T-helper 17 cell (primary cell): ENCODE measurements at places on chromosomes 1 and 21. TPM values are rescaled to one million over a fixed set of nuclear protein-coding genes. Genes with fewer than 3 reads are reported as not detected.

DNA sequence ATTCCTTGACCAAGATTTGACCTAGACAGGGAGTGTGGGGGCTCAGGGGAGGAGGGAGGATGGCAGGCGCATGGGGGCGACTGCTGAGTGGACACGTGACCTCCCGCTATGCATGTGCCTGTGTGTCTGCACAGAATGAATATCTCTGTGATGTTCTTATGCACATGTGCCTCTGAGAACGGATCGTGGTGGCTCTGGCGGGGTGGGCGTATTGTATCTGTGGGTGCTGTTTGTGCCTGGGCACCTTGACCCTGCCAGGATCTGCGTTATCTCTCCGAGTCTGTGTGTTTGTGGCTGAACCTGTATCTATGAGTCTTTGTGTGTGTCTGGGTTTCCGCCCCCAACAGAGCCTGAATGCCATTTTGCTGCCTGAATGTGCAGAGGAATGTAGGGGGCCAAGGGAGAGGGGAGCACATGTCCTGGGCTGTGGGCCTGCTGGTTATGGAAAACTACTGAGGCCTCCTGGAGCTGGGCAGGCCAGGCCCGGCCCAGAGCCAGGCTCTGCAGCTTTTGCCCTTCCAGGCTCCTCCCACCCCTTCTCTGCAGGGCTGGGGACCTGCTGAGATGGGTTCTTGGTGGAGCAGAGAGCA lies 102.5 kb downstream of the EBNA1BP2 start:
- no peak overlapping the region for H3K4me3 ChIP-seq
- no peak for DNase-seq
- no peaks in the 10 kb centered on the region for H3K36me3 ChIP-seq
- peaks cover 20% of the 10 kb centered on the region for H3K4me1 ChIP-seq
- H3K27ac ChIP-seq = no peak overlapping the region
- no peaks in the 10 kb centered on the region for H3K27me3 ChIP-seq

DNA sequence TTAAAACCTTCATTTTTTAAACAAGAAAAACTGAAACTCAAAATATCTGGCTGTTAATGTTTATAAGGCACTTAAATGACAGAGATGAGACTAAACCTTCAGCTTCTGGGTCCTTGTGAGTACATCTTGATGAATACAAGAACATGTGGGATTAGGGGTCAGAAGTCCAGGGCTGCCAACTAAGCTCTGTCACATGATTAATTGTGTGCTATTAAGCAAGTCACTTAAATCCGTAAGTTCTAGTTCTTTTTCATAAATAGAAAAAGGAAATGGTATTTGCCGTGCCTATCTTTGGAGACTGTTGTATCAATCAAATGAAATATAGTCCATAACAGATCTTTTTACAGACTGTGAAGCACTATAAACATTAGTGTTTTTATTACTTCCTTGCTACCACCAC lies 43.2 kb upstream of the KCTD3 start:
- peaks cover 16% of the 10 kb centered on the region for H3K27me3 ChIP-seq
- H3K27ac ChIP-seq = no peak overlapping the region
- no peaks in the 10 kb centered on the region for H3K36me3 ChIP-seq
- DNase-seq = no peak
- H3K4me1 ChIP-seq = no peaks in the 10 kb centered on the region

DNA sequence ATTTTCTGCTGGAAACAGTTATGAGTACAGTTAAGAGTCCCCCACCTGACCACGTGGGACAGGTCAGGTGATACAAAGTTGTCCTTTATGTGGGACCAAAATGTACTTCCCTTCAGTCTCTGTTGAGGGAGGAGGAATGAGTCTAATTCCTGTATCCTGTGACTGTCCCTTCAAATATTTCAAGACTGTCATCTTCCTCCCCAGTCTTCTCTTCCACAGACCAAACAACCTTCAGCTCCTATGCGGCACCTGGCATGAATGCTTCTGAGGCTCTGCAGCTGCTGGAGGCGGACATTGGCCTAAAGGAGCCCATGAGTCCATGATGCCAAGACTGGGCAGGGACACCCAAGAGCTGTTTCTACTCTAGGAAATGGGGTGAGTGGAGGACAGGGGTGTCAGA lies 72.1 kb upstream of the SIM2 start:
- no peaks in the 10 kb centered on the region for H3K36me3 ChIP-seq
- no peak for DNase-seq
- no peak overlapping the region for H3K27ac ChIP-seq
- no peaks in the 10 kb centered on the region for H3K4me1 ChIP-seq

- H3K36me3 ChIP-seq = no peaks in the 10 kb centered on the region
- H3K27me3 ChIP-seq = peaks cover 17% of the 10 kb centered on the region
- peaks cover 5% of the 10 kb centered on the region for H3K4me1 ChIP-seq
- H3K27ac ChIP-seq = no peak overlapping the region
- no peak overlapping the region for H3K4me3 ChIP-seq
- DNase-seq = no peak
Measured at GRCh38 chr1:33393524-33393923, 37.4 kb downstream of the PHC2 start.

DNA sequence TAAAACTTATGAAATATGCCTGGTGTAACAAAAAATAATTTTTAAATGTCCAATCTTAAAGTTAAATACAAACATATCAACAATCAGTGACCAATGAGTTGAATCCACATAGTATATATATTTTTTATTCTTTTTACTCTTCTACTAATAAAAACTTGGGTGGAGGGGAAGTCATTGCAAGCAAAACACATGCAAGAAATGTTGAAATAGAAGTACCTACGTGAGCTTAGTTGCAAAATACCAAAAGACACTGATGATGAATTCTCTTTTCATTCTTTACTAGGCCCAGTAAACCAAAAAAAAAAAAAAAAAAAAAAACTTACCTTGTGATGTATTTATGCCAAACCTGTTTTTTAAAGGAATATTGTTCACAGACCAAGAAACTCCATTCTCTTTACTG lies 26.4 kb upstream of the PLA2G4A start:
- H3K27me3 ChIP-seq = no peaks in the 10 kb centered on the region
- H3K4me1 ChIP-seq = no peaks in the 10 kb centered on the region
- H3K36me3 ChIP-seq = no peaks in the 10 kb centered on the region
- H3K4me3 ChIP-seq = no peak overlapping the region
- DNase-seq = no peak

GRCh38 chr1:29971703-29972102 lies 735.4 kb downstream of the PTPRU start:
- H3K27me3 ChIP-seq = peaks cover 21% of the 10 kb centered on the region
- H3K4me3 ChIP-seq = no peak overlapping the region
- peak overlapping the region; percentile 12 for H3K27ac ChIP-seq
- H3K4me1 ChIP-seq = no peaks in the 10 kb centered on the region
- no peak for DNase-seq

- H3K27me3 ChIP-seq = no peaks in the 10 kb centered on the region
- H3K36me3 ChIP-seq = peaks cover 3% of the 10 kb centered on the region
- H3K4me3 ChIP-seq = no peak overlapping the region
- peaks cover 11% of the 10 kb centered on the region for H3K4me1 ChIP-seq
Measured at GRCh38 chr1:167752219-167752985, 30.6 kb downstream of the MPZL1 start.

GRCh38 chr1:92480813-92481598 lies 5.7 kb downstream of the GFI1 start:
- DNase-seq = no peak
- H3K27ac ChIP-seq = peak overlapping the region; percentile 91
- H3K4me3 ChIP-seq = peak overlapping the region; percentile 69
- H3K27me3 ChIP-seq = no peaks in the 10 kb centered on the region

CFHR2 gene
- total RNA-seq = not detected
